ENCODE measurements at places on chromosomes 16 and 17.

- DNase-seq: no peak
Observed at GRCh38 chr17:27531469-27531961, 75.3 kb downstream of the KSR1 start.

GRCh38 chr17:29495011-29495410 lies 71.8 kb downstream of the ABHD15 start:
- no peak for DNase-seq

- no peak for DNase-seq
Observed at GRCh38 chr17:8273884-8274444, 14.5 kb upstream of the RANGRF start.

- no peak for DNase-seq
Observed at GRCh38 chr16:16019488-16019887, 70.1 kb downstream of the ABCC1 start.

DNA sequence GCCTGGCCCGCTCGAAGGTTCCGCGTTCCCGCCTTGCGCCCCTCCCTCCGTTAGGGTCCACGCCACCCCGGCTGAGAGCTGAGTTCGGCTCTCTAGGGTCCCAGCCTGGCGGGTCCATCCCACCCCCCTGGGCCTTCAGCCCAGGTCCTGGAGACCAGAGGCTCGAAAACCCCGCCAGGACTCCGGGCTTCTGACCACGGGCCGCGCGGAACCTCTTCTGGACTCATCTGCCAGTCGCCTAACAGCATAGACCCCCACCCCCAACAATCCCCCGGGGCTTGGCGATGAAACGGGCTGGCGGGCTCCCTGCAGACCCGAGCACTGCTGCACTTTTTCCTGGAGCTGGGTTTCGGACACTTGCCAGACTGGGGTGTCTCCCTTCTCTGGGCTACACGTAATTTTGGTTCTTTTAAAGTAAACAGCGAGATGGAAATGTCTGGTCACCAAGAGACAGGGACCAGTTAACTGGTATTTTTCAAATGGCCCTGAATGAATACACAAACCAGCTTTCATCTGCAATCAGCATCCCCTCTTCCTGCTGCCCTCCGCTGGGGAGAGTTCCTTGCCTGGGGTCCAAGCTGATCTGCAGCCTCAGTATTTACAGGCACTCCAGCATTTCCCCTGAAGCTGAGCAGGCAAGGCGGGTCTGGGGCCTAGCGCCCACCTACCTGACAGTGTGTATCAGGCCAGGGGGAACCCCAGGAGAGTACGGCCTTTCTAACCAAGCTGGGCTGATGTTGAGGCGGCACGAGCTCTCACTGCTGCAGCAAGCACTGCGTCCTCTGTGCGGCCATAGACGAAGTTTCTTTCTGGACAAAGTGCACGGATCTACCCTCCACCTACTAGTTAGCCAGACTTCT lies 639 bp upstream of the TRIM65 start:
- no peak for DNase-seq

GRCh38 chr16:617855-618254 lies 12.9 kb upstream of the WFIKKN1 start:
- DNase-seq: no peak

DNA sequence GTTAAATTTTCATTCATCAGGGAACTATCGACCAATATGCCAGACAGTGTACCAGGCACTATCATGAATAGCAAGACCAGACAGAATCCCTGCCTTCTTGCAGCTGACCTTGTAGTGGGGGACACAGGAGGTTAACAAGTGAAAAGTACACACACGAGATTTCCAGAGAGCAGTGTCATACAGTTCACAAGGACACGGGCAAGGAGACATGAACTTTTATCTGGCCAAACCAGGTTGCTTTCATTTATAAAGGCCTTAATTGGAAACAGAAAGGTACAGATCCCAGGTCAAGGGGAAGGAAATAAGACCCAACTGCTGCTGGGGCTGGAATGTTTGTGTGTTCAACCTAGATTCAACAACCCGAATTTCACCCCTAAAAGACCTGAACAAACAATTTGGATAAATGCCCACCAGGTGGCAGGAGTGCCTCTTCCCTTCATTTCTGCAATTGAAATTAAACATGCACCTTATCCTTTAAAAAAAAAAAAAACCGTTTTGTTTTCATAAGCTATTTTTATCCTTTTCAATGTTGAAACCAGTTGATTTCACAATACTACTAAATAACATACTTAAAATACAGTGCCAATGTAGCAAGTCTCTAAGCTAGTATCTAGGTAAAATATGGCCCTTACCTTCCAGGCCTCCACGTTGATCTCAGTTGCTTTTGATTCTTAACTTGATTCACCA lies 65.9 kb downstream of the EMP2 start:
- DNase-seq: peak; percentile 67

- DNase-seq: no peak
Observed at GRCh38 chr16:90004577-90004976, 14.7 kb downstream of the DBNDD1 start.

DNA sequence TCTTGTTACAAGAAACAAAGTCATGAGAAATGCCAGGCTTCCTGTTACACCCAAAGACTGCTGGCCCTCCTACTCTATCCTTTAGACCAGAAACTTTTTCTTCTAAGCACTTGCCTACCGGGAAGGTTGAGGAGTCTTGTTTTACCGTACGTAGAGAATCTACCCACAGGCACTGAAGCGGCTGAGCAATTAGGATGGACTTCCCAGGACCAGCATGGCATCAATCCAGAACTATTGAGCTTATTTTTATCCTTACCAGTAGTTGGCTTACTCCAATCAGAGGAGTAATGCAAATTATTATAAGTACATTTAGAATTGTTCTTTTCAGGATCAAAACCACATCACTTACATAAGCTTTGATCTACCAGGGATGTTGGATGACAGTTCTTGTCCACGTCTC lies 25.6 kb downstream of the CEP95 start:
- no peak for DNase-seq

DNA sequence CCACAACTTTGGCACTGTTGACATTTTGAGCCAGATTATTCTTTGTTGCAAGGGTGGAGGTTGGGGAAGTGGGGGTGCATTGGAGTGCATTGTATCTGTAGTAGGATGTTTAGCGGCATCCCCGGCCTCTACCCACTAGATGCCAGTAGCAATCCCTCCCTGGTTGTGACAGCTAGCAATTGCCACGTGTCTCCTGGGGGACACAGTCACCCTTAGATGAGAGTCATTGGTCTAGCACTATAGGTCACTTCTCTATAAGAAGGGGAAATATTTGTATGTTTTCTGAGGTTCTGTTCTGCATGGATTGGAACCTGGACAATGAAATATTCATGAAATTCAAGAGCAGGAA lies 32.4 kb downstream of the MSI2 start:
- DNase-seq: no peak

GRCh38 chr17:550463-551180 lies 164.0 kb downstream of the VPS53 start:
- no peak for DNase-seq

- DNase-seq: peak; percentile 87
Observed at GRCh38 chr16:89565256-89565505, 4.7 kb downstream of the RPL13 start.

GRCh38 chr17:77087650-77088454 lies 52.9 kb upstream of the SEC14L1 start:
- DNase-seq: no peak

GRCh38 chr17:65750631-65751115 lies 189.2 kb upstream of the AXIN2 start:
- DNase-seq: no peak

All from NCI-H82 (cell line).